ENCODE measurements at places on chromosomes 6 and 20.

GRCh38 chr6:24501914-24502313 lies 7.1 kb downstream of the ALDH5A1 start:
- no peak for DNase-seq

DNA sequence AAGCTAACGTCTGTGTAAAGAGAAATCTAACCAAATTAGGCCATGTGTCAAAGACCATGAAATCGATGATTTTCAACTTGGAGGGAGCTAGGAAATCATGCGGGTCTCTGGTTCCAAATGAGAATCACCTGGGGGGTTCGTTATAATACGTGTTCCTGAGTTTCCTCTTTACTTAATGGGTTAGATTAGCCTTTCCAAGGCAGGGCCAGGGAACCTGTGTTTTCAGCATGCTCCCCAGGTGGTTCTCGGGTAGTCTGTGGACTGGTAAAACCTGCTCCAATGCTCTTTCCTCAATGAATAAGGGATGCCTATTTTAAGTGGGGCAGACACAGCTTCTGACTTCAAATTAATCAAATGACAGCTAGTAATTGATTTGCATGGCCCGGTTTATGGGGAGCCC lies 965 bp upstream of the HLA-DOA start:
- no peak for DNase-seq

GRCh38 chr20:8074931-8075330 lies 55.4 kb upstream of the TMX4 start:
- DNase-seq = no peak

DNA sequence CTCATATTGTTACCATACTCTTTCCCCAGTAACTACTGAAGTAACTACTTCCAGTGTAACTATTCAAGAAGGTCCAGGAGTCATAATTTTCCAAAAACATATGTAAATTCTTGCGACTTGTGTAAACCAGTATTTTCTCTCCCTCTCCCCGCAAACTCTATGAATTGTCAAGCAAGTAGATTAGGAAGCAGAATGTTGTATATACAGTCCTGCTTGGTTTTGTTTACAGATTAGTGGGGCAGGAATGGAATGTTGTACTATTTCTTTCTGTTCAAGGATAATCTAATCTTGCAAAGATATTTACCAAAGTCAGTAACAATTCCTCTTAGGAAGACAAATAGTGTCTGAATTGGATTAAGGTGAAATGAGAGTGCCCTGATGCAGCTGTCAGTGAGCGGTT lies 234.9 kb upstream of the PLN start:
- DNase-seq = no peak

GRCh38 chr6:84835340-84835739 lies 70.9 kb upstream of the TBX18 start:
- no peak for DNase-seq

DNA sequence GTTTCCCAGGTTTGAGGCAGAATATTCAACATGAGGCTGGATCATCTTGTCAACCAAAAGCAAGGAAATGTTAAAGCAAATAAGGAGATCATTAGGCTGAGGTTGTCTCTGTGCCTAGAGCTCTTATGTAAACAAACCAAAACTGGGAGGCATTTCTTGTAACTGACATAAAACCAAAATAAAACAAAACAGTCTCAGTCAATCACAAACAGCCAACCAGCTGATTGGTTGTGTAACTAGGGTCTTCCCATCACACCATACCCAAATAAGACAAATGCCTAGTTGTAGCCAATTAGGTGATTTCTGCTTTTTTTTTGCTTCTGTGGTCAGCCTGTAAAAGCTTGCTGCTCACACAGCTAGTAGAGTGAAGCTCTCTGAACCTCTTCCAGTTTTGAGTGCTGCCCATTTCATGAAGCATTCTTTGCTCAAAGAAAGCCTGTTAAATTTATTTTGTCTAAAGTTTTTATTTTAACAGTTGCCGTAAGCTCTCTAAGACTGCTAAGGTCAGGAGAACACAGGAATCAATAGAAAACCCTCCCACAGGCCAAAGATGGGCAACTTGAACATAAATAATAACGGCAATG lies 8.9 kb upstream of the FITM2 start:
- DNase-seq = no peak

DNA sequence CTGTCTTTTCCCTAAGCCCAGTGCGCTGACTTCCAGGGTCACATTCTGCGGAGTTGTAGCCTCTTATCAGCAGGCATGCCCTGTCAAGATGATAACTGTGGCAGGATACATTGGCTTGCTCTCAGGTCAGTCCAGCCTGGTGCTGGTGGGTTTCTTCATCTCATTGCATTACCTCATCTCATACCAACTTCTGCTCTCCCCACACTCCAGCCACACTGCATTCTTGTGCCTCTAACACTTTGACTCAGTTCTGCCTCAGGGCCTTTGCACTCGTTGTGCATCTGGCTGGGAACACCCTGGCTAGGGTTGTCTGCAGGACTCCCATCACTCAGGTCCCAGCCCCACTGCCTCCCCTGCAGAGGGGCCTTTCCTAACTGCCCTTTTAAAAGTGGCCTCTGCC lies 110.3 kb upstream of the BACH2 start:
- no peak for DNase-seq

GRCh38 chr6:168417191-168417590 lies 23.8 kb upstream of the SMOC2 start:
- no peak for DNase-seq

GRCh38 chr20:9508696-9509178 lies 5.7 kb upstream of the LAMP5 start:
- DNase-seq = no peak

DNA sequence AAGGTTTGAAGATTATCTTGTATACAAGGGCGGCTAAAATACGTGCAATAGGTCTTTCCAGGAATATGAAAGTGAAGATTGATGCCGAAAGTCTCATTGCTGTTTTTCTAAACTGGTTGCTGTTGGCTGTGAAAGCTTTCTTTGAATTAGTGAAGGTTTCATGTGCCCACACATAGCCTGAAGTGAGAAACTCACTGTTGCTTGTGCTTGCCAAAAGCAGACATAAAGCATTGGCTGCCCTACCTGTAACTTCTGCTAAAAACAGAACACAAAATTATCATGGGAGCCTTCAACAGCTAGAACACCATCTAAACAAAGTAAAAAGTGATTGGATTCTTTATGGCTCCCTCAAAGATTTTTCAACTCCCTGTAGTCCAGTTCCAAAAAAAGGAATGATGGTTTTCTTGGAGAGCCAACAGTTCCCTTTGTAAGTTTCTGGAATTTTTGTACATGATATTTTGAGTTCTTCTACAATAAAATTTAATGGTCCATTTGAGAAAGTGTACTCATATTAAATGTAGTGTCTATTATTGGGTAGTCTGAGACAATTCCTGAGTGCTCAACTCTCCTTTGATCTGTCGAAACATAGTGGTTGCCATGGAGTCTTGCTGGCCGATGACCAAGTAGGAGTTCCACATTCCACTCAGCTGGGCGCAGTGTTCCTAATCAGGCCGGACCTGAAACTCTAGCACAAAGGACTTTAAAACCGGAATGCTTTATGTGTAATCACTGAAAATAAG lies 68.5 kb downstream of the PLEKHG1 start:
- DNase-seq = no peak

DNA sequence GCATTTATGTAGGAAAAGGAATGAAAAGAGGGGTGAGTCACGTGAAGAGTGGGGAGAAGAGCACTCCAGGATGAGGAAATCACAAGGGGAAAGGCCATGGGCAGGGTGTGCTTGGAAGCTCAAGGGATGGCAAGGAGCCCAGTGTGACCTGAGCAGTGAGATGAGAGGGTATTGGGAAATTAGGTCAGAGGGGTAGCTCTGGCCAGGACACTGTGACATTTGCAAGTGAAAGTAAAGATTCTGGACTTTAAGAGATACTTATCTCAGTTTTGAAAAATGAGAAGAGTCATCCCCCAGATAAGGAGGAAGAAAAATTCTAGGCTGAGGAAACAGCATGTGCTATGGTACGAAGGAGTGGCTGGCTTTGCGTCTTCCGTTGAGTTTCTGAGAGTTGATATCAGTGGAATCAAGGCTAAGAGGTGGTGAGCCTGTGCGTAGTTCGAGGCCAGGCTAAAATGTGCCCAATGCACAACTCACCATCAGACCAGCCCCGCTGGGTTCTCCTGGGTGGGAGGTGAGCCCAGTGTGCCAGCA lies 79.9 kb downstream of the GCLC start:
- DNase-seq = no peak
